ENCODE measurements at places on chromosomes 11 and 22.

- DNase-seq: no peak
Measured at GRCh38 chr11:63564056-63564774, 1.0 kb upstream of the PLAAT2 start.

DNA sequence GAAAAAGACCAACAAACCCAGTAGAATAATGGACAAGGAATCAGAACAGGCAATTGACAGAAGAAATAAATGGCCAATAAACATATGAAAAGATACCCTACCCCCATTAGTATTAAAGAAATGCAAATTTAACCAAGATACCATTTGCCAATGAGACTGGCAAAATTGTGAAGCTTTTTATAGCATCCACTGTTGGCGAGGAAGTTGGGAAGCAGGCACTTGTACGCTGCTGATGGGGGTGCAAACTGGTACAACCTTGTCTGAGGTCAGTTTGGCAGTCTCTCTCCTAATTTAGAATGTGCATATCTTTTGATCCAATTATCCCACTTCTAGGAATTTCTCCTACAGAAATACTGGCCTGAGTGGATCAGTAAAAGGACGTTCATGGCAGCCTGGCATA, 8.6 kb upstream of the NRXN2 start:
- DNase-seq: no peak

DNA sequence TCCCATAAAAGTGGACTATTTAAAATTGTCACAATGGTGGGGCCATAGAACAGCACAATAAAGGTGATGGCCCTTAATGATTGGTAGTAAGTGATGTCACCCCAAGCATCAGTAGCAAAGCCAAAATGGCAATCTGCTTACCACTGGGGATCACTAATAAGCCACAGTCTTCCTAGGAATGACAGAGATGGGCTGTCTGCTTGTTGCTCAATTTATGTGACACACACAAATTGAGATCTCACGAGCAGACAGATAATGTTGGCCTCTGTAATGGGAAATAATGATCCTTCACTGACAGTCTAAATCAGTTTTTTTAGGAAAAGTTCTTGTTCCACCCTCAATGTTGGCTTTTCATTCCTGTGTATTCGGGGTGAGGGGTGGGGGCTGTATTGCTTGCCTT, 515.1 kb downstream of the BRD1 start:
- no peak for DNase-seq

GRCh38 chr11:20912922-20913512, 243.6 kb downstream of the NELL1 start:
- DNase-seq: no peak

Measured in stimulated activated CD4-positive, alpha-beta T cell treated with anti-CD3 and anti-CD28 coated beads, Interleukin-2, amount 100 ng/mL, for 24 hours (primary cell).